ENCODE measurements at places on chromosomes 12 and 14.

GRCh38 chr14:72644038-72644437 is 249.9 kb downstream of the DPF3 start:
- DNase-seq, result no peak

DNA sequence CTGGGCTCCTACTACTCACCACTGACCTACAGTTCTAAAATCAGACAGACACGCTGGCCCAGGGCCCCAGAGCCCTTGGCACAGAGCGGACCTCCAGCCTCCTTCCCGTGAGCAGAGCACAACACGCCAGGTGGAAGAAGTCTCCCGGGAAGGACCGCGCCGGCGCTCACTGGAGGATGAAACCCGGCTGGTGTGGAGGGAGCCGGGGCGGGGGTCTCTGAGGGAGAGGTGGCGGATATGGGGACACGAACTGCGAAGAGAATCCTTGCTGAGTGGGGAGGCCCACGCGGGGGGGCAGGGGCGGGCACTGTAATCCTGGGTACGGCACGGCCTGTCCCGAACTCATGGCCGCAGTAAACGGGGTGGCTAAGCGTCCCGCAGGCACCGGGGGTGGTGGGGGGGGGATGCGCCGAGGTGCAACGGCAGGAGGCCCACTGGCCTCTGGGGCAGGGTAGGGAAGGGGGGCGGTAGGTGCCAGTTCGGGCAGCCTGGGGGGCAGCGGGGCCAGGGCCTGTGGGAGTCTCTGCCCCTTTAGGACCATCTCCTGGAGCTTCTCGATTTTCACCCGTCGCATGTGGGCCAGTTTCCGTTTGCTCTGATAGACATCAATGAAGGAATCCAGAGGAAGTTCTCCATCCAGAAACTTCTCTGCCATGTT is 28.8 kb downstream of the VPS37B start:
- no peak for DNase-seq

DNA sequence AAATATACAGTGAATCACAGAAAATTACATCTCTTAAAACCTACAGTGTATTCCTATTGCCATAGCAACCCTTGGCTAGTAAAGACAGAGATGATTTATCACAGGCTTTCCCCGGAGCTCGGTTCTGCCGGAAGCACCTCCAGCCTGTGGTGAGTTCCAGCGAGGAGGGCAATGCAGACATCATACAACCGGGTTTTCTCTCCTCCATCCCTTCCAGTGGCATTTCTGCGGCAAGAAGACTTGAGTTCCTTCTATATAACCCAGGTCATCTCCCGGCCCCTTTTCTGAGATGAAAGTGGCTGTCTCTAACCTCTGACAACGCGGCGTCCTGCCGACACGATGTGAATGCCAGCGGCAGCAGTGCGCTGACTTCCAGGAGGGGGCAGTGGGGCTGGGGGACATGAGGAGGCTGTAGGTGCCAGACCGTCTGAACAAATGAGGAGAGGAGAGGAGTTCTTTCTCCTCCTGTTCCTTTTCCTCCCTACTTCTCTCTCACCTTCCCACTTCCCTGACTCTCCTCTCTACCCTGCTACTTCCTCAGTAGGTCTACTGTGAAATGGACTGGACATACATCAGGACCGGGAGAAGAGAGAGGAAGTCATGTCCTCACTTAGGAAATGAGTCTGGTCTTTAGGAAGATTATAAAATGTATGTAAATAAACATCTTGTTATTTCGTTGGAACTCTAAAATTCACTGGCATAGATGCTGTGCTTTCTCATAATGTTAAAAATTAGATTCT is 68.6 kb upstream of the MAX start:
- no peak for DNase-seq

GRCh38 chr12:70002097-70002911 is 177.3 kb downstream of the MYRFL start:
- no peak for DNase-seq
